ENCODE measurements at places on chromosomes 13 and 19.

GRCh38 chr13:26558074-26558805 lies 757 bp downstream of the WASF3 start:
- DNase-seq, result no peak

DNA sequence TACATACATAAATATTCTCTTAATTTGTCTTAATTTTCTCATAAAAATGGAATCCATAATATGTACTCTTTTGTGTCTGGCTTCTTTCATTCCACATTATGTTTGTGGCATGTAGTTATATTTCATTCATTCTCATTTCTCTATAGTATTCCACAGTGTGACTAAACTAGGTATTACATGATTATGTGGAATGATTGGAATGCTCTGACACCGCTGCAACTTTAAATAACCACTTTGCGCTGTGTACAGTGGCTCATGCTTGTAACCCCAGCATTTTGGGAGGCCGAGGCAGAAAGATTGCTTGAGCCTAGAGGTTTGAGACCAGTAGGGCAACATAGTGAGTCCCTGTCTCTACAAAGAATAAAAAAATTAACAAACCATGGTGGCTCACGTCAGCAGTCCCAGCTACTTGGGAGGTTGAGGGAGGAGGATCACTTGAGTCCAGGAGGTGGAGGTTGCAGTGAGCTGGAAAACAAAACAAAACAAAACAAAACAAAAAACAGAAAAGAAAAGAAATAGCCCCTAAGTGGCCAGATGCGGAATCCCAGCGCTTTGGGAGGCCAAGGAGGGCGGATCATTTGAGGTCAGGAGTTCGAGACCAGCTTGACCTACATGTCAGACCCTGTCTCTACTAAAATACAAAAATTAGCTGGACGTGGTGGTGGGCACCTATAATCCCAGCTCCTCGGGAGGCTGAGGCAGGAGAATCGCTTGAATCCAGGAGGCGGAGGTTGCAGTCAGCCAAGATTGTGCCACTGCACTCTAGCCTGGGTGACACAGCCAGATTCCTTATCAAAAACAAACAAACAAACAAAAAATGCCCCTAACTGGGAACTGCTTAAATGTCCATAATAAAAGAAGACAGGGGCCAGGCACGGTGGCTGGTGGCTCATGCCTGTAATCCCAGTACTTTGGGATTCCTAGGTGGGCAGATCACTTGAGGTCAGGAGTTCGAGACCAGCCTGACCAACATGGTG lies 8.0 kb upstream of the SAE1 start:
- DNase-seq, result no peak

- DNase-seq, result no peak
These were observed 9.9 kb upstream of the ZNF536 start for GRCh38 chr19:30362156-30362754.

DNA sequence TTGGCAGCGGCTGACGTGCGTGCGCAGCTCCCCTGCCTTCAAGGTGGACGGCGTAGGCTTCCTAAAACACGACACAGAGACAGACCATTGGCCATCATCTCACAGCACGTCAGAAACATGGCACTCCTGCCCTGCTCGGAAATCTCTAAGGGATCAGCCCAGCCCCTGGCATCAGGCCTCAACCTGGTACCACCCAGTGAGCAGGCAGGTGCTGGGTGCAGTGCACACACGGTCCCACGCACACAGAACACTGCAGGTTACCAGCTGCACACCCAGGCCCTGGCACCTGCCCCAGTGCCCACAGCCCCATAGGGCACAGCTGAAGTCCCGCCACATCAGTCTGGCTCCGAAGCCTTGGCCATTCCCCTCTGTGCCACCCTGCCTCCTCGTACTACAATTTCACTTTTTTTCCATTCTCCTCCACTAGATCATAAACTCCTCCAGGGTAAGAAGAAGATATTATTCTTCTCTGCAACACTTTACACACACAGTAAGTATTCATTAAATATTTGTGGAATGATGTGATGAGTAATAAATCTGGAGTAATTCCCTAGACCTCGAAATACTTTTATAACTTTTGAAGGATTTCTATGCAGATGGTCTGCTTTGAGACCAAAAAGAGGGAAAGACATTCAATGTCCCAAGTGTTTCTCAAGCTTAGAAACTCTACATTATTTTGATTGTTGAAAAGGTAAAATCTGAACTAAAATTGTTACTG lies 156.4 kb downstream of the COL4A1 start:
- DNase-seq, result no peak

DNA sequence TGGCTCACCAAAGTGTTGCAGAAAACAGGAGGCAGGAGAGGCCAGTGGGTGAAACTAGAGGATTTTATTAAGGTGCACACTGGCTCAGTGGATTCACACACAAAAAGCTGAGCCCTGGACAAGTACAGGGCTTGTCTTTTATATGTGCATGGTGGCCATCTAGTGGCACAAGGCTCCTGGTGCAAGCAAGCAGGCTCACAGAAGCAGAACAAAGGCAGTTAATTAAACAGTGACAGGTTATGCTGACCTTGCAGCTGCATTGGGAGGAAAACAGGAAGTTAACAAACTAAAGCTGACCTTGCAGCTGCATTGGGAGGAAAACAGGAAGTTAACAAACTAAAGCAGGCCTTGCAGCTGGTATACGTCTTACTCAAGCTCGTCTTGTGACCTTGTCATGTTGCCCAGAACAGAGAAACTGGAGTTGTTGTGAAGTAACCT lies 65.3 kb upstream of the ZNF681 start:
- DNase-seq, result peak; percentile 30

DNA sequence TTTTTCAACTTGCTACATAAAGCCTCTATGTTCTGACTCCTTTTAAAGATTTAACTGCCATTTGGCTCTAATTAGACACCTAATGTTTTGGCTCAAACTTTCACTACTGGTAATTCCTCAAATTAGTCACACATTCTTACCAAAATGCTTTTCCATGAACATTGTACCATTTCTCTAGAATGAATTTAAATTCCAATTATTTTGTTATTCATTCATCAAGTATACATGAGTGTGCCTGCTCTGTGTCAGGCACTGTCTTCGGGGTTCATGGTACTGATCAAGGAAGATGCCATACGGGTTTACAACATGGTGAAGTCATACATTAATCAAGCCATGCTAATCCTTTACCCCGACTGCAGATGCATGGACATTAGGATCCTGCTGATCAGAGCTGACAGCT lies 69.1 kb upstream of the POSTN start:
- DNase-seq, result no peak

DNA sequence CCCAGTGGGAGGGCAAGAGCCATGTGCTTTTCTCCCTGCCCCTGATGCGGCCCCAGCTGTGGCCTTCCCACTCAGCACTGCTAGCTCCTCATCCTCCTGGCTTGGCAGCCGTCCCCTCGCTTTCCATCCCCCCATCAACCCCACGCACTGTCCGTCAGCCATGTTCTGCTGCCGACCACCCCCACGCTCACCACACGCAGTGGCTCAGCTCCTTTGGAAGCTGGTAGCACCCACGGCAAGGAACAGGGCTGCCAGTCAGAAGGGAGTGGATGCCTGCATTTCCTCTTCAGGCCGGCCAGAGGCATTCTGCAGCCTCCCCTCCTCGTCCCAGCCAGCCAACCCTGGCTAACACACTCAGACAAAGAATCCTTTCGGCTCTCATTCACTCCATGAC lies 6.3 kb downstream of the CALM3 start:
- no peak for DNase-seq

- peak; percentile 35 for DNase-seq
These were observed 44.5 kb upstream of the GTF3A start for GRCh38 chr13:27379694-27380641.

- DNase-seq, result peak; percentile 12
These were observed 23.2 kb upstream of the GPC5 start for GRCh38 chr13:91375116-91375729.

DNA sequence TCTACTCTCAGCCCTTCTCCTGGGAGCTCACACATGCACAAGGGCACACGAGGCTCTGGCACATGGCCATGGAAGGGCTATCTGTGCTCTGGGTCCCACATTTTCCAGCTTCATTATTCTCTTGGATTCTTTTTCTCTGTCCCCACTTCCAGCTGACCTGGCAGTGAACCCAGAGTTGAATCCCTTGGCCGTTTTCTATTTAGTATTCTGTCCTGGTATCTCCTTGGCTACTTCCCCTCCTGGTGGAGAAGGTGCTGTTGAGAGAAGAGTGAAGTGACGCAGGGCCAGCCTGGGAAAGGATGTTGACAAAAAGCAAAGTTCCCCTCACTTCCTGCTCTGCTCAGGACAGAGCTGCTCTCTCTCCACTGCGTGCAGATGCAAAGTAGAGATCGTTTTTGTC lies 303.1 kb downstream of the IRS2 start:
- DNase-seq, result no peak

DNA sequence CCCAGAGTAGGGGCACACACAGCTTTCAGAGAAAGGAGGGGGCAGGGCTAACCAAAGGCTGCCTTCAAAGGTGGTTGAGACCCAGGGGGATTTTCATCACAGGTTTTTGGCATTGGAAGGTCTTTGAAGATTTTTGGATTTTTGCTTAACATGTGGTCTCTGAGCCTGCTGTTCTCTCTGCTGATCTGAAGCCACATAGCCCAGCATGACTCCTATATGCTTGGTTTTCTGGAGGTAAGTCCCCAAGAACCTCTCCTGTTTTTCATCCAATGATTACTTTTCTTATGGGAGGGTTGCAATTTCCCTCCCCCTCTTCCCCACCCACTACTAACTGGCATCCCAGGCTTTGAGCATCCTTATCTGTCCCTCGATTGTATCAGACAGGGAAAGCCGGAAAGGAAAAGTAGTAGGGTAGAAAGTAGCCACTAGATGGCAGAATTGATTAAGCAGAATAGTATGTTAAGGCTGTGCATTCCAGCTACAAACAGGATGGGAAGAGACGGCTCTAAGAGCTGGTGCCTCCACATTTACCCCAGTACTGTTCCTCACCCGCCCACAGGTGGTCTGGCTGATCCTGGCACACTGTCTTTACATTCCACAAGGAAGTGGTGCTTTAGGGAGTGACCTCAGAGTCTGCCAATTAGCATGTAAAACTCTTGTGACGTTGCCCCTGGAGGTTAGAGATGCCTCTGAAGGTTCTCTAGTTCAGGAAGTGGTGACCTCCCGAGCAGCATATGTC lies 218.9 kb upstream of the EDNRB start:
- DNase-seq, result peak; percentile 50

DNA sequence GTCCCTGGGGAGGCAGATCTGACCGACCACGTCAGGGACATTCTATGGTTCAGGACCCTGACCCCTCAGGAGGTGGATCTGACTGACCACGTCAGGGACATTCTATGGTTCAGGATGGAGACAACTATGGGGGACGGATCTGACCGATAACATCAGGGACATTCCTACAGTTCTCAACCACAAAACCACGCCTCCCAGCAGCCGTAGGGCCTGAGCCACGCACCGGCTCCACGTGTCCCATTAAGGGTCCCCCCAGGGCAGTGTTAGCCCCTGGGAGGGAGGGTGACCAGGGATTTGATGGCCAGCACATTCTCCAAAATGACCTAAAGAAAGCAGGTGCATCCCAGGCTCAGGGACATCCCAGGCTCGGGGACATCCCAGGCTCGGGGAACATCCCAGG lies 49.0 kb upstream of the C13orf46 start:
- DNase-seq, result no peak

DNA sequence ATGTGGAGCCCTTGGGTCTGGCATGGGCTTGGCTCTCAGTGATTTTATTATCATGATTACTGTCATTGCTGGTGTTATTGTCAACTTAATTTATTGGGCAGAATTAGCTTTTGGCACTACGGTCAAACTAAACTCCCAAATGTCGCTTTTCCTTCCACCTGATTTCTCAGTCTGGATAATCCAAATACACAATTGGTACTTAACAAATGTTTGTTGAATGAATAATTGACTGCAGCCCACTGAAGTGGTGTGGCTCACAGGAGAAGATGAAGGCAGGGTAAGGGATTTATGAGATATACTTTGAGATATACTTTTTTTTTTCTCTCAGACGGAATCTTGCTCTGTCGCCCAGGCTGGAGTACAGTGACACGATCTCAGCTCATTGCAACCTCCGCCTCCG lies 1.5 kb downstream of the COLGALT1 start:
- no peak for DNase-seq

GRCh38 chr19:13765395-13766094 lies 1.2 kb downstream of the MRI1 start:
- DNase-seq, result no peak

Data from A549 (cell line).